ENCODE measurements at places on chromosomes 16 and 17.

DNA sequence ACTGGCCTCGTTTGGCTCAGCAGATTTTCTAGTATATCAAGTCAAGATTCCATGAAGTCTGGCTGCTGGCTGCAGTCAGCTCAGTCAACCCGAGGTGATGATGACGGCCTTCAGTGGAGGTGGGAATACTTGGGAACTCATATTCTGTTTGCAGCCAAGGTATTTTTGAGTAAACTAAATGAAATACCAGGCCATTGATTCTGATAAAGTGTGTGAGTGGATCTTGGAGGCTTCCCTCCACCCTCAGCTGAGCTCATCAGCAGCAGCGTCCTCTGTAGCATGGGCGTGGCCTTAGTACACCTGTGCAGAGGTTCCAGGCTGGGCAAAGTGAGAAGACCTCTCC is 22.0 kb upstream of the TACO1 start:
- no peak for DNase-seq

DNA sequence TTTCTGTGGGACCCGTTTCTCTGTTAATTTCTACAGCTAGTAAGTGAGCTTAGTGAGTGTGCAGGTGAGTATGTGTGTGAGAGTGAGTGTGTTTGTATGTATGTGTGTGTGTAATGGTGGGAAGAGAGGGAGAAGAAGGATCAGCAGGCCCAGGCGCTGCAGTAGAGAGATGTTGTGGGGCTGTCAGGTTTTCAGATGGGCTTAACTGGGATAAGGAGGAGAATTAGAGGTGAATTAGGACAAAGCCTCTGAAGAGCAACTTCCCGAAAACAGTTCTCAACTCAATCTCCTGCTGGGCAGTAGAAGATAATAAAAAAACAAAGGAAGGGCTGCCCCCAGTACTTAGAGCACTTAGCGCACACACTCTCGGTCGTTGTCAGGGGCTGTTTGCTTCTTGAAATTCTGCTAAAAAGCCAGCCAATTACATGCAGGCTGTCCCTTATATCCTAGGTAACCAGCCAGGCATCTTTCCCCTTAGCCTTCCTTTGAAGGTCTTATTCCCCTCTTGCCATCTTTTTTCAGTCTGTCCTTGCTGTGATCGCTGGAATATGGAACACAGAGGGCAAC is 63.4 kb downstream of the CLEC16A start:
- peak; percentile 19 for DNase-seq

- peak; percentile 80 for DNase-seq
These were observed 658 bp downstream of the SYNRG start for GRCh38 chr17:37608351-37609169.

GRCh38 chr17:66535611-66536010 is 233.2 kb downstream of the PRKCA start:
- DNase-seq = no peak

DNA sequence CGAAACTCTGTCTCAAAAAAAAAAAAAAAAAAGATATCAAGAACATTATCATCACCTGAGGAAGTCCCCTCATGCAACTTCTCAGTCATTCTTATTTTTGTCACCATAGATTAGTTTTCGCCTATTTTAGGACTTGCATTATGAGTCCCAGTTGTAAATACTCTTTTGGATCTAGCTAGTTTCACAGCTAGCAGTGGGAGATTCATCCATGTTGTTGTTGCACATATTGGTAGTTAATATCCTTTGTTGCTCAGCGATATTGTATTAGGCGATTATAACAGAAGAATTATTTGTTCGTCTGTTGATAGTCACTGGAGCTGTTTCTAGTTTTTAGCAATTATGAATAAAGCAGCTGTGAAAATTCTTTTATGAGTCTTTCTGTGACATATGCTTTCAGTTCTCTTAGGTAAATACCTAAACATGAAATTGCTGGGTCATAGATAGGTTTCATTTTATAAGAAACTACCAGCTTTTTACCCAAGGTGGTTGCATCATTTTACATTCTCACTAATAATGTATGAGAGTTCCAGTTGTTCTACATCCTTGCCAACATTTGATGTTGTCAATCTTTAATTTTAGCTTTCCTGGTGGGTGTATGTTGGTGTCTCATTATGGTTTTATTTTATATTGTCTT is 40.7 kb upstream of the MAP3K14 start:
- no peak for DNase-seq

GRCh38 chr17:3222505-3222904 is 15.0 kb downstream of the OR1A1 start:
- DNase-seq = no peak

DNA sequence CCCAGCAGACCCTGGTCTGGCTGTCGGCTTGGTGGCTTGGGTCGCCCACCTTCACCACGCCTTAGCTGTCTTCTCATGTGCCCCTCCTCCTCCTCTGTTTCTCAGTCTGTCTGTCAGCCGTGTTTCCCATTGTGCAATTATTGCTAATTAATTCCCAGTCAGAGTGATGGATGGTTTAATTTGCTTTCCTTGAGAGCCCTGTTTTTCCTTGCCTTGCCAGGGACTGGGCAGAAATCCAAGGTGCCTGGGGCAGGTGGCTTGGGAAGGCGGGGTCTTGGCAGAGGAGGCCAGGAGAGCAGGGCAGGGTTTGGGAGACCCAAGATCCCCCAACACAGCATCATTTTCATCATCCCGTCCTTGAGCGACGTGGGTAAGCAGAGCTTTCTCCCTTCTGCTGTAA is 21.3 kb downstream of the NECAB2 start:
- no peak for DNase-seq

DNA sequence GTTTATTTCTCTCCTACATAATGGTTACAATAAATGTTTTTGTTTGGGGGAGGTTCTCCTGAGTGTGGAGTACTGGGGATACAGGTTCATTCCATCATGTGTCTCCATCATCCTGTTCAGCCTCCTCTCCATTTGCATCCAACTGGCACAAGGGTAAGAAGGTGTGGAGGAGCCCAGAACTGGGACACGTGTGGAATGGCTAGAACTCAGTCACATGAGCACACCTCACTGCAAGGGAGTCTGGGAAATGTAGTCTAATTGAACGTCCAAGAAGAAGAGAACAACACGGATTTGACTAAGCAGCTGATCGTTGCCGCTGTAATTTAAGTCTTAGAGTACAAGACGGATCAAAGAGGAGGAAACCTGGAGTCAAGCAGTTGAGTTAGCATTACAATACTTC is 6.1 kb downstream of the OR1A1 start:
- DNase-seq = no peak

GRCh38 chr17:80836971-80837481 is 154.6 kb upstream of the CHMP6 start:
- no peak for DNase-seq

GRCh38 chr17:56284482-56284881 is 131.2 kb downstream of the ANKFN1 start:
- no peak for DNase-seq

DNA sequence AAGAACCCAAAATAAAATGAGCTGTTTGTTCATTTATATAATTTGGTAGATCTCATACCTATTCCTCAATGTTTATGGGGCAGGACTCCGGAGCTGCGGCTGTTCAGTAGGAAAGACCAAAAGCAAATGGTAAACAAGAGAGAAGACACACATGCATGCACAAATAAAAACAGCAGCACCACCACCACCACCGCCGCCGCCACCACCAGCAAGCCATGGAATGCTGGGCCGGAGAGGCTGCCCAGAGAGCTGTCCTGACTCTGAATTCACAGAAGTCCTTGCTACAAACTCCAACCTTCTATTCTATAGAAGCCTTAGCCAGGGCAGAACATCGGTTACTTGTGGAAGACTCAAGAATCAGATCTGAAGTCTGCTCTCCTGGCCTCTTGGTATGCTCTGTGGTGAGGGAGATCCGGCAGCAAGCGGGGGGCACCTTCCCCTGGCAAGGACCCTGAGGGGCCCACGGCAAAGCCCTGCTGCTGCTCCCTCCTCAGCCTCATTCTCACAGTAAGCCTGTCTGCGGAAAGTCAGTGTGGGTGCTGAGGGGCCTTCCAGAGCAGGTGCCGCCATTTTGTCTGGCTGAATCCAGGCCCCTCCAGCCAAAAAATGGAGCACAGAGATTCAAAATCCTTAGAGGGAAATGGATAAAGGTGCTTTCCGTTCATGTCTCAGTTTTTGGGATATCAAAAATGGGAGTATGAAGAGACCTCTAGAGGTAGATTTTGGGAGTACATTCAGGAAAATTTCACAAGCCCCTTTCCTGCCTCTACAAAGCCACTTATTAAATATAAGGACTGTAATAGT is 6.4 kb upstream of the FOXJ1 start:
- peak; percentile 51 for DNase-seq

GRCh38 chr16:24035127-24035842 is 199.5 kb downstream of the PRKCB start:
- DNase-seq = peak; percentile 27

DNA sequence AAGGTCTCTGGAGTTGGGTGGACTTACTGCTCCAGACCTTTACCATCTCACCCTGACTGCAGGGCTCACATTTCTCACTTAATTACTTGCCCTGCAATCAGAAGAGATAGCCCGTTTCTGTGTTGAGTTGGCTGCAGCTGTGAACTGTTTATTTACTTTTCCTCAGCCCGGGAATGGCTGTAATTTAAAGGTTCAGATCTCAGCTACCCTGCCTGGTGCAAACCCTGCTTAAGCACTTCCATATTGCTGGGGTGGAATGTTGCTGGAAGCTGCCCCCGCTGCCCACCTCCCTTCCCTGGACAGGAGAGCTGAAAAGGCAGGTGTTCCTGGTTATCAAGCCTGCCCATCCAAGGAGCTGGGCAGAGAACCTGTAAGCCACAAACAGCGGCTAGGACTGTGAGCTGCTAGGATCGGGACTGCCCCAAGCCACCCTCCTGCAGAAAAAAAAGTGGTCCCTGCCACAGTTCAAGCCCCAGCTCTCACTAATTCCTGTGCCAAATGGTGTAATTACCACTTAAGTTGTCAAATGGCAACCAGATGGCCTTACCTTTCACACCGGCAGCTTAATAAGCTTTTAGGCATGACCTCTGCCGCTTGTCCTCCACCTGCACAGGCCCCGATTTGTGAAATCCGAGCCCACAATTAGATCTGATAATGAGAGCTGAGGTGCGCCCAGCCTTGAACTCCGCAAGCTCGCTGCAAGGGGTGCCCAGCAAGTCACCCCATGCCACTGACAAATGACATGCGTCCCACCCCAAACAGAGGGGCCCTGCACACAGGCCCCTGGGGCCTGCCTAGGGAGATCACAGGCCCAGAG is 269.8 kb downstream of the C16orf95 start:
- DNase-seq = no peak

DNA sequence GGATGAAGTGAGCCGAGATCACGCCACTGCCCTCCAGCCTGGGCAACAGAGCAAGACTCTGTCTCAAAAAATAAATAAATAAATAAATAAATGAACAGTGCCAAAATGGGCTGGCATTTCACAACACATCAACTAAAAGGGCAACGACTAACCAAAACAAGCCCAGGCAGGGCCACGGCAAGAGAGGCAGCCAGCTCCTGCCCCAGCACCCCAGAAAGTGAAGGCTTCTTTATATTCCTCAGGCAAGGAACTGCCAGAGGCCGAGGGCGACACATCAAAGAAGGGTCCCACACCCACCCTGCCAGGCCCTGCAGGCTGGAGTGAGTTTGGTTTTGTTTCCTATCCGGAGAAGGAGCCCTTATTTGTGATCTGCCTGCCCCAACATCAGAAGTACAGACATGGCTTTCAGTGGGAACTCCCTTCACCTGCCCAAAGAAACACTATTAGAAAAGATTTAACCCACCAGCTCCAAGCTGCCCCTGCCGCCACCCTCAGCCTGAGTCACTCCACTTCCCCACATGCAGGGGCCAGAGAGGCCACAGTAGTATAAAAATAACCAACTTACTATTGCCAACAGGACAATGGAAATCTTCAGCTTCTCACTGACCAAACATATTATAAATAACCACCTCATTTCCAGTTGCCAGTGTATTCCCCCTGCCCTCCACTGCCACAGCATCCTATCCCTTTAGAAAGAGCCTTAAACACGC is 8.0 kb downstream of the FBXO31 start:
- DNase-seq = no peak

- peak; percentile 57 for DNase-seq
These were observed 40.9 kb downstream of the RFFL start for GRCh38 chr17:35022536-35023063.

- no peak for DNase-seq
These were observed 27.9 kb upstream of the C16orf95 start for GRCh38 chr16:87344931-87345631.

- no peak for DNase-seq
These were observed 756.0 kb upstream of the RBFOX1 start for GRCh38 chr16:6576606-6577005.

GRCh38 chr16:70803319-70803718 is 2.4 kb upstream of the VAC14 start:
- no peak for DNase-seq

DNA sequence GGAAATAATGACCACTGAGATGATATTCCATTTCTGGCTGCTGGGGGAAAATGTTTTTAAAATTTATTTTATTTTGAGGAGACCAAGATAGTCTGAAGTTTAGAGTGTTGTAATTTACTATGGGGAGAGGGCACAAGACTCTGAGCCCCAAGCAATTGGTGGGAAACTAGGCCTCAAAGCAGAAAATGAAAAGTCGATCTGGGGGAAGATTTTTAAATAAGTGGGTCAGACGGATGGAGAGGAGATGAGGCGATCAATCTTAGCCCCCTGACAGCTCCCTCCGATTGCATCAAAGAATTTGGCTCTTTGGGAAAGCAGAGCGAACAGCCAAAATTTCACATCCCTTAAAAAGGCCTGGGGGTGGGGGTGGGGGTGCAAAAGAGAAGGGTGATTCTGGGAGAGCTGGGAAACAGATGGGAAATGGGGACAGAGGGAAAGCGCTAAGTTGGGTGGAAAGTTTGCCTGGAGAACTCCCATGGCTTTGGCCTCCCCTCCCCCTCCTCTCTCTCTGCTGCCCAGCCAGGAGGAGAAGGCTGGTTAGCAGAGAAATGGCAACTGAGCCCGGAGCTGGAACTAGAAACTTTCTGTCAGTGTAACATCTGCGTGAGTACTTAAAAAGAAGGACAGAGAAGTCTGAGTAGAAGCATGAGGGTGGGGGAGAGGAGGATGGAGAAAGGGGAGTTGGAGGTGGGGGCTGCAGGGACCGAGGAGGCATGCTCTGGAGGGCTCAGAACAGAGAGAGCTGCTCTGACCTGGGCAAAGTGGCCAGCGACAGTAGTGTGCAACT is 1.4 kb upstream of the HOXB2 start:
- no peak for DNase-seq

DNA sequence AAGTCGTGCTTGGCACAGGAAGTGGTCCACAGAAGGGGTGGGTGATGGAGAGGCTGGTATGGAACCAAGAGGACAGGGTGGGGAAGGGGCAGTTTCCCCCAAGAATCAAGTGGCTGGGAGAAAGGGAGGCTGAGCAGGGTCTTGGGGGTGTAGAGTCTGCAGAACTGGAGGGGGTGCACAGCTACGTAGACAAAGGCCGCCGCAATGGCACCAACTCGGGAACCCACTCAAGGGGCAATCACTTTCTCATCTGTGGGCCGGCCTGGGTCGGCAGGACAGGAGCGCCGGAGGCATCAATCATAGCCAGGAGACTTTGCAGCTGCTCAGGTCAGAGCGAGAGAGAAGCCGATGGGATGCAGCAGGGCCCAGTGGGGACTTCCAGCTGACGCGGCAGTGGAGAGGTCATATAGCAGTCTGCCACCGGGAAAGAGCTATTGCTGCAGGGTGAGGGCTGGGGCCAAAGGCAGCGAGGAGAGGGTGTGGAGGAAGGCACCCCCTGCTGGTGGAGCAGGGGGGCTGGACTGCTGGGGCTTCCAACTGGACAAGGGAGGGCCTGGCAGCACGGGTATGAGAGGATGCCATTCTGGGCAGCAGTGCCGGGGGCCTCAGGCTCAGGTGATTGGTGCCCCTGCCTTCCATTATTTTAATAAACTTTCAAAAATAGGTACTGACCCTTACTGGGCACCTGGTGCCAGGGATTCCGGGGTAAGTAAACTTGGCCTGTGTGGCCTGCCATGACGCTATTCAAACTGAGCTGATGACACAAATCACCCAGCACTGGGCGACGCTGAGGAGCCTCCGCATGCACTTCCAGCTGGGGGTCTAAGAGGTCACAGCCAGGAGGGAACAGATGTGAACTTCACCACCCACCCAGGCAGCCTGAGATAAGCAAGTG is 52.5 kb upstream of the MTSS2 start:
- DNase-seq = peak; percentile 57

All from KBM-7 (cell line).